ENCODE measurements at places on chromosomes 4 and X.

DNA sequence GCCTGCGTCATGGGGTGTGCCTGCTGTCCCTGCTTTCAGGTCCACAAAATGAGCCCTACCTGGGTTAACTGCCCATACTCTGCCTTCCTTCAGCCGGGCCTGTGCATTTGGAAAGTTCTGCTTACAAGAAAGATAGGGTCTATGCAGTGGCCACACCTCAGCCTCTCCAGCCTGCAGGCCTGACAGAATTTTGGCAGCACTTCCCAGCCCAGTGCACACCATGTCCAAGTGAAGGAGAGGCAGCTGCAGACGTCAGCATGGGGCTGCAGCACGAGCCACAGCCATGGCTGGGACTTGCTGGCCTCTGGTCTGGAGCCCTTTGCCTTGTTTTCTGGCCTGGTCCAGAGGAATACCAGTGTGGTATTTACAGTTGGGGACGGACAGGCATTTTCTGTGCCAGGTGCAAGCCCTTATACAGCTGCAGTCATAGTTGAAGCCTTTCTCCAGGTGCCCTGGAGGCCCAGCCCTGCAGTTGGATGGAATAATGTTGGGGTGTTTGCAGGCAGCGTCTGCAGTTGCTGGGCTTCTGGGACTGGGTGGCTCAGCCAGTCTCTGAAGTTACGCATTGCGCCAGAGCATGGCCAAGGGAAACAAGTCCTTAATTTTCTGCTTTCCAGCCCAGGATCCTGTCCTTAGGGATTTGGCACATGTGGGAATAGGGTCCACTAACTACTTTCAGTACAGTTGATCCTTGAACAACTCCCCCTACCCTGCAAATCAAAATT, 26.2 kb downstream of the JADE1 start:
- no peak for DNase-seq

GRCh38 chr4:6200922-6201362, 593 bp upstream of the JAKMIP1 start:
- DNase-seq, result no peak

DNA sequence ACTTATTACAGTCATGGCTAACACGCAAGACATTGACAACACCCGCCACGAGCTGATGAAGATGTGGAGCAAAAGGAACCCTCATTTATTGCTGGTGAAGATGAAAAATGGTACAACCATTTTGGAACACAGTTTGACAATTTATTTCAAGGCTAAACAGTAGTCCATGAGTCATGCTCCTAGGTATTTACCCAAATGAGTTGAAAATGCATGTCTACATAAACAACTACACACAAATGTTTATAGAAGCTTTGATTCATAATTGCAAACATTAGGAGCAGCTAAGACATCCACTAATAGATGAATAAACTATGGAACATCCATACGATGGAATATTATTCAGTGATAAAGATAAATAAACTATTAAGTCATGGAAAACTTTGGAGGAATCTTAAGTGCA, 580.1 kb downstream of the RAPGEF2 start:
- no peak for DNase-seq

GRCh38 chr4:54238389-54238788, 9.3 kb downstream of the PDGFRA start:
- DNase-seq, result no peak

GRCh38 chrX:107857837-107858236, 32.2 kb downstream of the MID2 start:
- no peak for DNase-seq

DNA sequence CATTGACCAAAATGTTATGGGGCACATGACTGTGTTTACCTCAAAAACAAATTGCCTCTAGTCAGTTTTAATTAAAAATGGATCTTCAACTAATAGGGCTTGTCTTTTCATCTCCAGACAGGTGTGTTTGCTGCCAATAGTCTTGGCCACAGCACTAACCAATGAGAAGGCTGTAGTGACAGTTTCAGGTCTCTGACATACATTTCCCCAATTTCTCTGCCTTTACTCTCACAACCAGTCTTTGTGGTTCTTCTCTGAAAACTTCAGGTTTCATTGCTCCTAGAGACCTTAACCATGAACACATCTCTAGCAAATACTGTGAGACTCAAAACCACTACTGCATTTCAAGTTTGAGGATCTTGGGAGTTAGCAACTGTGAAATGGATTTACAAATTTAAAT, 3.5 kb upstream of the EDNRA start:
- no peak for DNase-seq

- no peak for DNase-seq
These were observed 31.8 kb downstream of the WDR1 start for GRCh38 chr4:10084651-10085358.

GRCh38 chrX:38819709-38820108, 18.4 kb downstream of the MID1IP1 start:
- DNase-seq, result no peak

DNA sequence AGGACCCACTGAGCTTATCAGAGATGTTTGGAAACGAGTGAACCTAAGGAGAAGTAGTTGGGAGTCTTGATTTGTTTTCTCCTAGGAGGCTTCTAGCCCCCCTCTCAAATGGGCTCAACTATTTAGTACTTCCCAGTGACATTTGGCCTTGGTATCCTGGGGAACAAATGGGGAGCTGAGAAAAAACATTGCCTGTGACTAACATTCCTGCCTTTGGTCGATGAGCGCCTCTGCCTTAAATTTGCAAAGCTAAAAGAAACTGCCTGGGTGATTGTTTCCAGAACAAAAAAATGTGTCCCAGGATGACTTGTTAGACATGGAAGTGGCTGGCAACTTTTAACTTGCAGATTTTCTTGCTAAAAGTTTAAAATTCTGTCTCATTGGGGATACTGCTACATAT, 58.8 kb upstream of the IGFBP7 start:
- no peak for DNase-seq

GRCh38 chr4:40811956-40812355, 62.2 kb downstream of the NSUN7 start:
- DNase-seq, result no peak

DNA sequence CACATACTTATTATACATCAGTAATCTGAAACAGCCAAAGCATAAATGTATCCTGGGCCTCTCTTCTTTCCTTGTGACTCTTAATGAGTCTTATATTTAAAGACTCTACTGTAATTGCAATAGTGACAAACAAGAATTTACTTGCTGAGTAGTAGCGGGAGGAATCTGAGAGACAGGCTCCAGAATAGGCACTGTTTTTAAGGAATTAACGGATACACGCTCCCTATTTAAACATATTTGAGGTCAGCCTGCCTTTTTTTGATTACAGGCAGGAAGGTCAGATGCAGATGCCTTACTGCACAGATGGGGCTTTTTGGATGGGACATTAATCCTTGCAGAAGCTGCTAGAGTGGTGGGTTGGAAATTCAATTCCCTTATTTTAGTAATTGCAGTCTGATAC, 196.3 kb upstream of the ANXA3 start:
- no peak for DNase-seq

DNA sequence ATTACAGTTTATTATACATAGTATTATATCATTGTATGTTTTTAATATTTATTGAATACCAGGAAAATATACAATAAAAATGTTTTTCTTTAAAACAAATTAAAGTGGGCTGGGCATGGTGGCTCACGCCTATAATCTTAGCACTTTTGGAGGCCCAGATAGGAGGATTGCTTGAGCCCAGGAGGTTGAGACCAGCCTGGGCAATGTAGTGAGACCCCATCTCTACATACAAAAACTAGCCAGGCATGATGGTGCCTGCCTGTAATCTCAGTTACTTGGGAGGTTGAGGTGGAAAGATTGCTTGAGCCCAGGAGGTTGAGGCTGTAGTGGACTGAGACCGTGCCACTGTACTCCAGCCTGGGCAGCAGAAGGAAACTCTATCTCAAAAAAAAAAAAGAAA, 38.3 kb upstream of the PDS5A start:
- DNase-seq, result no peak

DNA sequence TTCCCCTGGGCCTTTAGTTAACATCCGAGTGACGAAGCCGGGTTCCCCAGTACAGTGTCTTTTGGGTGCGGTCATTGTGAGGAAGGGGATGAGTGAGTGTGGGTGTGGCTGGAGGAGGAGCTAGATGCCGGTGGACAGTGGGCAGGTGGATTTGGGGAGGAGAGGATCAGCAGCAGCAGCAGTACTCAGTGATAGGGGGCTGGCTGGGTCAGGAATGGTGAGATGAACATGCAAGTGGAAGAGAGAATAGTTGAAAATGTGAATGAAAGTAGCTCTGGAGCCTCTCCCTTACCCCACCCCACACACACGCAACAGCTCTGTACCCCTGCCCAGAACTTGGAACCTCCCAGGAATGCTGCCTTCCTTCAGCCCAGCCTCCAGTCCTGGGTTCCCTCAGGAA, 4.5 kb downstream of the TSR2 start:
- DNase-seq, result no peak

DNA sequence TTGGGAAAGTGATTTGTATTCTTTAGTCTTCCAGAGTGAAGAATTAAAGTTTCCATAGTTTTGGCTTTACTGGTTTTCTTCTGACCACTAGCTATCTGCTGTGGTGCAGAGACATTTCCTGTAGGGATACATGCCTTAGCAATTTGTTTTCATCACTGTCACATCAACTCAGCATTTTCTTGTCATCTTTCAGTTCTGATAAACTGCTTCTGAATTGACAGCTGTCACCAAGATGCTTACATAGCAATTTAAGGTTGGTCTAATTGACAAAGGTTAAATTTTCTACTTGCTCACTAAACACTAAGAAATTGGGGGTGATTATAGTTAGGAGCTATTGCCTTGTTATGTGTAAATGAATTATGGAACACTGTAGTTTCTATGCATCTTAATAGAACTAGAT, 232.5 kb downstream of the TEX13A start:
- DNase-seq, result no peak

GRCh38 chr4:71677568-71677967, 106.3 kb downstream of the GC start:
- no peak for DNase-seq

DNA sequence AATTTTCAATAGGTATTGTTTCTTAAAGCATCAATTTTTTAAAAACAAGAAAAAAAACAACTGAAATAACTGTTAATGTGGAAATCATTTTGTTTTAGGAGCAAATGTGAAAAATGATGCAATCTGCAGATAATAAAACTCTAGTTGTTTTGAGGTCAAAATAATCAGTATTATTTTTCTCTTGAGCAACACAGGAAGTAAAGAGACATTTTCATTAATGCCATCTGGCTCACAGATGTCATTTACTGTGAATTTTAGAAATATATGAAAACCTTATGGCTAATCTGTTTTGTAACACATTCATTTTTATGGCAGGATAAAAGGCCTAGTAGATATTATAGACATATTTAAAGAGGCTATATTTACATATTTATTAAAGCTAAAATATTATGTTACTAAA, 141.6 kb downstream of the PCDH18 start:
- no peak for DNase-seq

- no peak for DNase-seq
These were observed 175.7 kb upstream of the FMR1 start for GRCh38 chrX:147736045-147736444.

DNA sequence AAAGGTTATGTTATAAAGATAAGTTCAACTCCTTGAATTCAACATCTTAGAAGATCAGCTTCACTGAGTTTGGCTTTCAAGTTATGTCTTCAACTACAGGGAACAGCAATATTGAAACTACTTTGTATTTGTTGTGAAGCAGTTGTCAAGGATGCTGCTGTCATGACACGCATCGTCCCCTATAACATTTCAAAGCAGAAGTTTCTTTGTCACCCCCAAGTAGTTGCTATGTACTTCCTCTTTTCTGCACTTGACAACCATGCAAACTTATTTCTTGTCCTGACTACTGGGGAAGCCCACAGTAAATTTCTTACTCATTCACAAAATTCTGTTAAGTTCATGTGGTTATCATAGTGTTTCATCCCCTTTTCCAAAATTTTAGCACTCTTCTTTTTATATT, 14.3 kb downstream of the ANTXR2 start:
- no peak for DNase-seq

GRCh38 chr4:55758066-55758465, 61.5 kb upstream of the EXOC1L start:
- no peak for DNase-seq

DNA sequence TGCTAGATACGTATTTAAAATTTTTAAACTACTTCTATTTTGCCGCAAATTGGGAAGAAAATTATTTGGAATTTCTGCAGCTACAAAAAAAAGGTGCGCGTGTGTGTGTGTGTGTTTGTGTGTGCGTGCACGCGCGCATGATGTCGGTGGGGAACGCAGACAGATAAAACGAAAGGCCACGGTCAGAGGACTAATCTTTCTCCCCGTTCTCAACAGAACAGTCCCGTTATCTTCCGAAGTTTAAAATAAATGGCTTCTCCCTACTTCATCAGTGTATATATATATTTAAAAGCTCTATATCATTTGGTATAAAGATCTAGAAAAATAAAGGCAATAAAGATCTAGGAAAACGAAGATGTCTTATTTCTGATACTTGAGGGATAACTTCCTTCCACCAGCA, 1.5 kb downstream of the MGARP start:
- no peak for DNase-seq

DNA sequence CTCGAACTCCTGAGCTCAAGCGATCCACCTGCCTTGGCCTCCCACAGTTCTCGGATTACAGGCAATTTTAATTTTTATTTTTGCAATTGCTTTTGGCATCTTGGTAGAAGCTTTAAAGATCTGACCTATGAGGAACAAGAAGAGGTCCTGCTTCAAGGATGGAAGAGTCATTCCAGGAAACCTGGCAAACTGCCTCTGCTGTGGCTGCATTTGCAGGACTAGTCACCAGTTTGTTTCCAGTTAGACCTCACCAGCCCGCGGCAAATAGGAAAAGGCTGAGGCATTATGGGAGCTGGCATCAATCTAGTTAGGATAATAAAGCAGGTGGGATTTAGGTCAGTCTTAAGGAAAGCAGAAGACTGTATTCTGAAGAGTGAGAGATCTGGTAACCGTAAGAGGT, 51.9 kb upstream of the LAS1L start:
- no peak for DNase-seq

GRCh38 chr4:145290955-145291354, 110.6 kb upstream of the OTUD4 start:
- DNase-seq, result no peak

DNA sequence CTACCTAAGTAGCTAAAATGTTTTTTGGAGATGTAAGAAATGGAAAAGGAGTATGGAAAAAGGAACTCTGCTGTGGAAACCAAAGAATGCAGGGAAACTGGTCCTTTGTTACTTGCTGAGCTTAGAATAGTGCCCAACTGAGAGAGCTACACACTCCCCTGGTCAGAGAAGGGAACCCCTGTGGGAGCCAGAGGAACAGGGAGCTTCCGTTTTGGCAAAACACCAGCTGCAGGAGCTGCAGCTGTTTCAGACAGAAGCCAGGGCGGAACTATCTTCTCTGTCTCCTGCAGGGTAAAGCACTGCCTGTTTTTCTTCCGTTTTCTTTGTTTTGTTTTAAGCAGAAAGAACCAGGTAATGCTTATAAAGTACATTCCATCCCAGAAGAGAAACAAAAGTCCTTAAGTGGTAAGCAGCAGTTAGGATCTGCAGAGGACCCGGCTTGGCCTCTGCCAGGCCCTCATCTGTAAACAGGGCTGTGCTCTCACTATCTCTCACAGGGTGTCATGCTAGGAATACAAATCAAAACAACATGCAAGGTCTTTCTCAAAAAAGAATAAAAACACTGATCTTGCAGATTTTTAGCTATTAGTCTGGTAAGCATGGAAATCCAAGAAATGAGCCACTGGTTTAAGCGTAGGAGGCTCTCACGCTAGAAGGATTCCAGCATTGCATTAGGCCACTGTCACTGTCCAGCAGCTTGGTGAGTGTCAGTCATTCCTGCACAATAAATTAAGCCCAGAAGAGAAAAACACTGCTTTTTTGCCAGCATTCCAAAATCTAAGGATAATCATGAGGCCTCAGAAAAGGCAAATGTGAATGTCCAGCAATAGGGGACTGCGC, 76.1 kb downstream of the CHST7 start:
- DNase-seq, result no peak

Data from stimulated activated CD4-positive, alpha-beta T cell treated with anti-CD3 and anti-CD28 coated beads, TNF-alpha, amount 100 ng/mL, for 4 hours (primary cell).